Activated CD4-positive, alpha-beta T cell treated with anti-CD3 and anti-CD28 coated beads for 4 hours (primary cell): ENCODE measurements at places on chromosomes 2 and 18.

DNA sequence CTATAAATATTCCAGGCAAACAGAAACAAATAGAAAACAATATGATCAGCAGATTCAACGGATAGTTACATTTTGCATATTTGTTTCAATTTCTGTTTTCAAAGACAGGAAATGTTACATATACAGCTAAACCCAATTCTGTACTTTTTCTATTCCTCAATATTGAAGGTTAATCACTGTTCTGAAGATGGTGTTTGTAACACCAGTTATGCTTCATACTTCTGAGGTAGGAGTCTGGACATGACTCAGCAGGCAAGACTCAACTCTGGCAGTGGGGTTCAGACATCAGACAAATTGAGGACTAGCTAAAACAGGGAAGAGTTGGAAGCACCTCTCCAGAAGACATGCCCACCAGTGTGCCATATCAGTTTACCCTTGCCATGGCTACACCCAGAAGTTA lies 16.6 kb downstream of the SERPINB13 start:
- DNase-seq, result no peak

DNA sequence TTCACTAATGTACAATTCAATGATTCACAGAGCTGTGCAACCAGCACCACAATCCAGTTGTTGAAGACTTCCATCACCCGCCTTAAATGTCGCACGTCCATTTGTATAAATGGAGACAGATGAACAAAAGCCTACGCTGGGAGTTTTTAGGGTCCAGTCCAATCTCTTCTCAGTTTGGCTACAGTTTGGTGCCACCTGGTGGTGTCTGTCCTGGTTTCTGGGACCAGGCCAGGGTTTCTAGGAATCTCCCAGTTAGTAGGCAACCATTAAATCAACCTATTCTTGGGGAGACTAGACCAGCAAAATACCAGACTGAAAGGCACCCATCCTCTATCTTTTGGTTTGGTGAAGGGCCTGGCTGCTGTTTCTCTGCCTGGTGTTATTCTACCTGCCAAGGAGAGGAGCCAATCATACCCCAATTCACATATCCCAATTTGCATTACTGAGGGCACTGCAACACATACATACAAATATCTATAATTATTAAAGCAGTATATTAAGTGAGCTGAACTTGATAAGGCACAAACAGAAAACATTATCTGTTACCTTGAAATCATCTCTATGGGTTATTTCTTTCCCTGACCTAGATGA lies 3.2 kb upstream of the DDX1 start:
- DNase-seq, result peak; percentile 3

- DNase-seq, result no peak
Measured at GRCh38 chr2:200125444-200126284, 170.3 kb downstream of the MAIP1 start.

- no peak for DNase-seq
Measured at GRCh38 chr2:43027097-43027873, 199.1 kb downstream of the ZFP36L2 start.

GRCh38 chr2:119338826-119339561 lies 27.6 kb downstream of the C2orf76 start:
- peak; percentile 4 for DNase-seq

GRCh38 chr18:53944721-53945120 lies 279.7 kb downstream of the MBD2 start:
- DNase-seq, result no peak

DNA sequence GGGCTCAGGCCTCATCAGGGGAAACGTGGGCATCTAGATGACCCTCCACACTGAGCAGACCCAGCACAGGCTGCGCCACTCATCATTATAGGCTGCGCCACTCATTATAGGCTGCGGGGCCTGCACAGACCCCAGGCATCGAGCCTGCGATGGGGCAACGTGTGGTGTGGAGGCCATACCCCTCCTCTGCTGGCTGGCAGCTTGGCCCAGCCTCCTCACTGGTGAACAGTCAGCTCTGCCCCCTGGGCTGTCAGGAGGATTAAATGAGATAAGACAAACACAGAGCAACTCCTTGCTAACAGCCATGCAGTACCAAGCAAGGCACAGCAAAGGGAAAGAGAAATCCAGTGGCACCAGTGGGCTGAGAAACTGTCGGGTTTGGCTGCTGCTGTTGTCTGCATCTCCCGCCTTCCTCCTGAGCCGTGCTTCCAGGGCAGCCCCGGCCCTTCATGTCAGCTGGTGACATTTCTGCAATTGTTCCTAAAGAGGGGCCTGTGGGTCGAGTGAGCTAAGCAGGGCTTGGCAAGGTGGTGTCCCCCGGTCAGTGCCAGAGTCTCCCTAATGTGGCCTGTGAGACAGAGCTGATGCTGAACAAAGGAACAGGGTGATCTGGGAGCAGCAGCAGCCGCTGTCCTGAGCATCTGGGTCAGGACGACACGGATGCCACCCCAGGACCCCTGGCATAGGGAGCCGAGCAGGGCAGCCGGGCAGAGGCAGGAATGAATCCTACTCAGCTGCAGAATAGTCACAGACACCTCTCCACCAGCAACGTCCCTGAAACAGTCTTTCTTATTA lies 48.7 kb downstream of the RRM2 start:
- no peak for DNase-seq

GRCh38 chr2:64825831-64826491 lies 163.2 kb upstream of the SLC1A4 start:
- no peak for DNase-seq

DNA sequence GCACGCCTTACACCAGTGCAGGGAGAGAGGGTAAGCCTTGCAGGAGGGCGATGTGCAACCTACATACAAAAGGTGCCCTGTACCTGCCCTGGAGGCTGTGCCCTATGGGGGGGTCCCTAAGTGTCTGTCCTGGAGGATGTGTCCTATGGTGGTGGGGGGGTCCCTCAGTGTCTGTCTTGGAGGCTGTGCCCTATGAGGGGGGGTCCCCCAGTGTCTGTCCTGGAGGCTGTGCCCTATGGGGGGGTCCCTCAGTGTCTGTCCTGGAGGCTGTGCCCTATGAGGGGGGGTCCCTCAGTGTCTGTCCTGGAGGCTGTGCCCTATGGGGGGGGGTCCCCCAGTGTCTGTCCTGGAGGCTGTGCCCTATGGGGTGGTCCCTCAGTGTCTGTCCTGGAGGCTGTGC lies 216.6 kb downstream of the HDAC4 start:
- no peak for DNase-seq

DNA sequence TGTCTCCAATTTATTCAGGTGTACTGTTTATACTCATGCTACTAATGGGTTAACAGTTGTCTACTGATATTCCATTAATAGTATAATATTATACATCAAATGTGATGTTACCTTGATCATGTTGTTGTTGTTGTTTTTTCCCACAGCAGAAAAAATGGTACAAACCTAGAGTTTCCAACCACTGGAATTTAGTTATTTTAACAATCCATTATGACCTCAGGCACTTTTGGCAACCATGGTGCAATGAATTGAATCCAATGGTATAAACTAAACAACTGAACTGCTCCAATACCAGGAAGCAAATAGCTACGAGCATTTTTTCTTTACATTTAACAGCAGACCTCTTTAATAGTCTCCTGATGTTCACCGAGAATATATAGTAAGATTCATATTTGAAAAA lies 31.0 kb upstream of the C2orf66 start:
- DNase-seq, result no peak

- DNase-seq, result no peak
Measured at GRCh38 chr18:44805176-44805575, 124.5 kb downstream of the SETBP1 start.

DNA sequence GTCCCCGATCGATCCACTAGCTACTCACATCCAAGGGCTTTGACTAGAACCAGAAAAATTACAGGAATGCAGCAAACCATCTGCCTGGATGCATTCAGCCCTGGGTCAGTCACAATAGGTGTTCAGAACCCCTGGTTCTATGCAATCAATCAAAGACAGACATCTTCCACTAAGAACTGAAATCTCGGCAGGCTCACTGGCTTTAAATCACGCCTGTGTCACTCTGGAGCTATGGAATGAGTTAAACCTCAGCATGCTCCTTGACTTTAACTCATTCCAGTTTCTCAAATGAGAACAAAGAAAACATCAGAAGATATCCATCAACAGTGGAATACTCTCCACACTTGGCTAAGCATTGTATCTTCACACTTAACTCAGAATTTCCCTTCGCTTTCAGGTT lies 68.1 kb upstream of the SPTBN1 start:
- no peak for DNase-seq

GRCh38 chr2:37573451-37574388 lies 97.7 kb downstream of the CDC42EP3 start:
- DNase-seq, result no peak

- DNase-seq, result no peak
Measured at GRCh38 chr2:128375454-128375853, 56.8 kb upstream of the HS6ST1 start.

GRCh38 chr2:200225951-200226350 lies 80.5 kb upstream of the SPATS2L start:
- no peak for DNase-seq

DNA sequence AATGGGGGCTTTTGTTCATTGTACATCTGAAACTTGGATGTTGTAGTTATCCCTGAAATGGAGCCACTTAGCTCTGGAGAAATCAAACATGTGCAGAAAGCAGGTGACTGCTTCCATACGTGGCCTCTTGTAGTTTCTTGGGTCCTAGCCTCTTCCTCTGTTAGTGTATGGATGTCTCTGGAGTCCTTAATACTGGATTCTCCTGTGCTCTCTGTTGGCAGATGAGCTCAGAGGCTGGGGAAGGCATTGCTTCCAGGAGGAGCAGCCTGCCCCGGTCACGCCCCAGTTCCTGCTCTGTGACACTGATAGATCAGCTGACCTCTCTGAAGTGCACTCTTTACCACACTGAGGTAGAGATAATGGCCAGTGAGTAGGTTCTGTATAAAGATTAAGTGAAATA lies 176.2 kb downstream of the LDLRAD4 start:
- no peak for DNase-seq

DNA sequence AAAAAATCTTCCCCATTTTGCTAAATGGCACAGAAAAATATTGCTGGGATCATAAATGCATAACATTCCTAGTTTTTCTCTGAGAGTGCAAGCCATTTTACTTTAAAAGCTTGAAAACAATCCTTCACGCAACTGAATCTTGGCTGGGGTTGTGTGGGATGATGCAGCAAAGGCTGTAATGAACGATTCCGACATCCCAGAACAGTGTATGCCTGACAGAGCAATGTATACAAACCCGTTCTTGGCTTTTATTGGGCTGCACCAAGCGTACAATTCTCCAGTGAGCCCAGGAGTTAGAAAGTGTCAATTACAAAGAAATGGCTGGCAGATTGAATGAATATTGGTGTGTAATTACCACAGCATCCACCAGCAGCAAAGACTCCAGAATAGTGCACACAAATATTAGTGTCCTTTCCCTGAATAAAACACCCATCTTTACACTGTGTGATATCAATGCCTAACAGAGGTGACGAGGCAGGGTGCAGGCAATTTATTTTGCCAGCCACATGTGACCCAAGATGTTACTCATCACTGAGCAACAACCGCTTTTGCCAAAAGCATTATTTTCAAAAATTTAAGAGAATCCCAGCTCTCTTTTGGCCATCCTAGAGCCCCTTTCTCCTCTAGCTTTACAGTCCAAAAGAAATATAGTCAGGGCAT lies 578.6 kb upstream of the CHAC2 start:
- DNase-seq, result no peak

DNA sequence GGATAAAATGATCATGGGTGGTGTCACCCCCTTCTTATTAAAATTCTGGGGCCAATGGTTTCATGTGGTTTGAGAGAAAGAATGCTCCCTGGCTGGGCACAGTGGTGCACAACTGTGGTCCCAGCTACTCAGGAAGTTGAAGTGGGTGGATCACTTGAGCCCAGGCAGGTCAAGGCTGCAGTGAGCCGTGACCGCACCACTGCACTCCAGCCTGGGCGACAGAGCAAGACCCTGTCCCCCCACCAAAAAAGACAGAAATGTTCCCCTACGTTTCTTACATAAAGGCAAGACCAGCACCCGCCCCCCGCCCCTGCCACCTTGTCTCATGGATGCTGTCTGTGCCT lies 53.0 kb upstream of the ID2 start:
- no peak for DNase-seq

- no peak for DNase-seq
Measured at GRCh38 chr2:50611351-50611871, 420.5 kb downstream of the NRXN1 start.

DNA sequence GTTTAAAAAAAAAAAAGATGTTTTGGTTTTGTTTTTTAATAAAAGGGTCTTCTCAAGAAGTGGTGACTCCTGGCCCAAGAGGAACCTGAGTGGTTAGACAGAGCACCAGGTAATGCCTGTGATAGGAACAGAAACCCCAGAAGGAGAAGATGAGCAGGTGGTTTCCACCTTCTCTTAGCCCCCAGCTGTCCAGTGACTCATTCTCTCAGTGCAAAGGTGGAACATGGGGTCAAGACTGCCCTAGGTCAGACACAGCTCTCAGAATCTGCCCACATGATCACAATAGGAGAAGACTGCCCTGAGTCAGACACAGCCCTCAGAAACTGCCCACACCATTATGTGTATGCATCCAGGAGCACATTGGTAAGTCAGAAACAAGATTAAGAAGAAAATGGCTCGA lies 61.8 kb downstream of the TBC1D8 start:
- DNase-seq, result no peak

DNA sequence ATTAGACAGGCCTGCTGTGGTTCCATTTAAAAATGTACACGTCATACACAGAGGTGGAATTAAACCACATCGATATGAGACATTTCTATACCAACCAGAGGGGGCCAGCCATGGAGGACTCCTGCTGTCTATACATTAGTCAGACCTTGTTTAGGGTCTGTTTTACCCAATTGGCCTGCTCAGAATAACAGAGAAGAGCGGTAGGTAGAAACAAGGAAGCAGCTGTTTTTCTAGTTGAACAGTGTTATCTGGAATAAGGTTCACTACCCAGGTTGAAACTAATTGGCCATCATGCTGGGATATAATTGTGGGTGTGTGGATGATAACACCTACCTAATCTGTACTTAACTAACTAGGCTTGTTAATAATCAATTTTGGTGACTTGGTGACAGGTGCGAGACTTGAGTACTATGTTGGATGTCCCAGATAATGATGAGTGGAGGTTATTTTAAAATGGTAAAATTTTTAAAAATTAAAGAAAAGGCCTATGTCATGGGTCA lies 47.5 kb downstream of the RHBDD1 start:
- DNase-seq, result no peak

- no peak for DNase-seq
Measured at GRCh38 chr2:232492963-232493700, 5.5 kb upstream of the ECEL1 start.

- DNase-seq, result no peak
Measured at GRCh38 chr2:64303250-64303649, 150.7 kb upstream of the LGALSL start.
